Activated CD8-positive, alpha-beta memory T cell treated with anti-CD3 and anti-CD28 coated beads, Interleukin-2, amount 10 ng/mL, durations not matched to agents 7 days and 5 days (primary cell): ENCODE measurements at places on chromosomes 2 and 18. TPM values are rescaled to one million over a fixed set of nuclear protein-coding genes. Genes with fewer than 3 reads are reported as not detected.

The CCDC150 gene
- total RNA-seq = 30.6 TPM

GRCh38 chr2:205675861-205676516, 6.3 kb upstream of the NRP2 start:
- DNase-seq = no peak

The LHCGR gene
- not detected for total RNA-seq

DNA sequence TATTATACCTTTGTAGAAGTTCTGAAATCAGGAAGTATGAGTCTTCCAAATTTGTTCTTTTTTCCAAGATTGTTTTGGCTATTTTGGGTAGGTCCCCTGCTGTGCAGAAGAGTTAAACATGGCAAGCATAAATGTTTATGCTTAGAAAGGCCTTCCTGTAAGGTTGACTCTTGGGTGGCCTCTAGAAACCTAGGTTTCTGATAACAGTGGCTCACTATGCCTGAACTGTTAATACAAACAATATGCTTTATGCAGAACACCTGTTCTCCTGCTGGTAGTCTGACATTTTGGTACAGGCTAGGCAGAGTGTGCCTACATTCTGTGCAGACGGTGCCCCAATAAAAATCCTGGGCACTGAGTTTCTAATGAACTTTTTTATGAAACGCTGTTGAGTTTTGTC, 10.1 kb downstream of the PTPN18 start:
- no peak for DNase-seq

- no peak for DNase-seq
These were observed 127.2 kb downstream of the OLA1 start for GRCh38 chr2:174121175-174121574.

The CNDP1 gene
- total RNA-seq = 0.28 TPM

- no peak for DNase-seq
These were observed 252.5 kb downstream of the ETAA1 start for GRCh38 chr2:67649331-67650261.

The LOXL3 gene
- 0.76 TPM for total RNA-seq

GRCh38 chr2:160299540-160299939, 99.5 kb upstream of the ITGB6 start:
- DNase-seq = no peak

- DNase-seq = peak; percentile 80
These were observed 12.2 kb downstream of the ARPC2 start for GRCh38 chr2:218229239-218229638.

The MDH1B gene
- 0.32 TPM for total RNA-seq

- no peak for DNase-seq
These were observed 72.1 kb upstream of the NOSTRIN start for GRCh38 chr2:168730344-168730743.

- DNase-seq = no peak
These were observed 21.0 kb downstream of the C1QL2 start for GRCh38 chr2:119137502-119137901.

The EVX2 gene
- total RNA-seq = not detected

The MGAT4A gene
- total RNA-seq = 72.0 TPM

The RNF152 gene
- not detected for total RNA-seq

- DNase-seq = no peak
These were observed 33.6 kb upstream of the KCNG2 start for GRCh38 chr18:79764131-79764530.

DNA sequence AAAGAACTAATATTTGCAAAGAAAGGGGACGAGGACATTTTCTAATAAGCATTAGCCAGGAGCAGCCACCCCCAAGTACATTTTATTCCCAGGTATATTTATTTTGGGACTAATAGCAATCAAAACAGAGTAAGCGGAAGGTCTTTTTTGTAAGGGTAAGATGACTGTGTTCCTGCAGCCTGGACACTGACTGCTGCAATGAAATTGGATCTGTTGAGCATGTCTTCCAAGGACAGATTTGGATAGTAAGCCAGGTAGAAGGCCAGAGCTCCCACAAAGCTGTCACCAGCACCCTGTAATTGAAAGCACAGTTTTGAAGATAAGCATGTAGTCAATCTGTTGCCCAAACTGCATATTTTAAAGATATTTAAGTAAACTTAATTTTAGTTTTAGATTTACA, 10.0 kb downstream of the MRPL33 start:
- DNase-seq = no peak

- no peak for DNase-seq
These were observed 39.4 kb downstream of the KIF5C start for GRCh38 chr2:148914463-148914862.

- no peak for DNase-seq
These were observed 83.2 kb downstream of the TTC32 start for GRCh38 chr2:19818543-19818942.

The PCBP1 gene
- 429 TPM for total RNA-seq

GRCh38 chr18:79695856-79696850, 16.6 kb downstream of the CTDP1 start:
- no peak for DNase-seq

DNA sequence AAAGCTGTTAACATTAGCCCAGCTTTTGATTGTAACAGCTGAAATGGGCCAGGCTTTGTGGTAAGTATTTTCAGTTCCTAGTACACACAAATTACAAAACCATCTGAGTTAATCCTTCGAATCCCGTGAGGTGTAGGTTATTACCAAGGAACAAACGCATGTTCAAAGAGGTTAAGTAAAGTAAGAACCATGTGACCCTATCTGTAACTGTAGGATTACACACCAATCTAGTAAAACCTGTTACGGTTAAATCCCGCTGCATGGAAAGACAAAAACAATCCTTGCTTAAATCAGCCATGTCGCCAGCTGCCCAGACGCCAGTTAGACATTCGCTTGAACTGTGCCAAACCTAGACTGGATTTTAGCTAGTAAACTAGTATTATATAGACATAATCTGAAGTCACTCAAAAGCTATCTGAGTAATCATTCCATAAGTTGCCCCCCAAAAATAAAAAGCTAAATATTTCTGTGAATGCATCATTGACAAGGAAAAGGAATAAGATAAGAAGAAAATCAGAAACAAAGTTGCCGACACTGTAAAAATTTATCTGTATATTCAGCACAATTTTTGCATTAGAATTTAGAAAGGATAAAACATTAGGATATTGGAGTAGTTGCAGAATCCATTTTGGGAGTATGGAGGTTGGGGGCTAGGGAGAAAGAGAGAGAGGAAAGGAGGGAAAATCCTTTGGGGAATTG, 638.0 kb downstream of the CNTNAP5 start:
- DNase-seq = no peak

- DNase-seq = no peak
These were observed 129.5 kb downstream of the PAX3 start for GRCh38 chr2:222169346-222169745.

DNA sequence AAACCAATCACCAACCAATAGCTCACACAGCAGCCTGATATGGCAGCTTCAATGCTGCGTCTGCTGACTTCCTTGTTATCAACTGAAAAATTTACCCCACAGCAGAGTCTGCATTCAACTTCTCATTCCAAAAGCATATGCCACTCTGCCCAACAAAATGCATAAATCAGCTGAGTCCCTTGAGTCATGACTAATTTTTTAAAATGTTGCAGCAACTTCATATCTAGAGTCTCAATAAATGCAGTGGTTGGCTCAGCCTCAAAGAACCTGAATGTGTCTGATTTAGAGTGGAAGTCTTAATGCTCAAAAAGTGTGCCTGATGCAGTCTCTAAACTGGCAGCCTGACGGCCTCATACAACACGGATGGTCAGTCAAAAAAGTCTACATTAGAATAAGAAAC, 46.5 kb downstream of the FARSB start:
- DNase-seq = no peak

The MEX3C gene
- total RNA-seq = 48.4 TPM

The CACNB4 gene
- total RNA-seq = 0.14 TPM

The UPP2 gene
- total RNA-seq = not detected

DNA sequence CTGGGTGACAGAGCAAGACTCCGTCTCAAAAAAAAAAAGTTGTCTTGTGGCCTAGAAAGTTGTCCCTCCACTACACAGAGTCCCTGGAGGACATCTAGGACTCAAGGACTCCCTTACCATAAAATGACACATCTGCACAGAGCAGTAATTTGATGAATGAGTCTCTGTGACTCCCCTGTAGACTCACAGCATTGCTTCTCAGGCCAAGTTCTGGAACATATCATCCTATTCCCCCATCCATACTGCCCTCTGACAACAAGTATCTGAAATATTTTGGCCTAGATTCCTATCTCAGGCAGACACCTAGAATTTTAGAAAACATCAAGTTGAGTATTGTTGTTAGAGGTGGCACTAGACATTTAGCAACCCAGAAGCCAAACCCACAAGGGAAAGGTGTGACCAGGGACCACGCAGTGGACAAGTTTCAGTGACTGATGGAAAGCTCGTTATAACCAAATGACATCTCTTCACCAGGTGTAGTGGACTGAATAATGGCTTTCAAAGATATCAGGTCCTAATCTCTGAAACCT, 97.9 kb upstream of the ATP8B1 start:
- no peak for DNase-seq

The ITGB6 gene
- not detected for total RNA-seq

- DNase-seq = no peak
These were observed 142.9 kb upstream of the FIGN start for GRCh38 chr2:163878718-163879117.
